ENCODE measurements at places on chromosomes 3 and 15.

DNA sequence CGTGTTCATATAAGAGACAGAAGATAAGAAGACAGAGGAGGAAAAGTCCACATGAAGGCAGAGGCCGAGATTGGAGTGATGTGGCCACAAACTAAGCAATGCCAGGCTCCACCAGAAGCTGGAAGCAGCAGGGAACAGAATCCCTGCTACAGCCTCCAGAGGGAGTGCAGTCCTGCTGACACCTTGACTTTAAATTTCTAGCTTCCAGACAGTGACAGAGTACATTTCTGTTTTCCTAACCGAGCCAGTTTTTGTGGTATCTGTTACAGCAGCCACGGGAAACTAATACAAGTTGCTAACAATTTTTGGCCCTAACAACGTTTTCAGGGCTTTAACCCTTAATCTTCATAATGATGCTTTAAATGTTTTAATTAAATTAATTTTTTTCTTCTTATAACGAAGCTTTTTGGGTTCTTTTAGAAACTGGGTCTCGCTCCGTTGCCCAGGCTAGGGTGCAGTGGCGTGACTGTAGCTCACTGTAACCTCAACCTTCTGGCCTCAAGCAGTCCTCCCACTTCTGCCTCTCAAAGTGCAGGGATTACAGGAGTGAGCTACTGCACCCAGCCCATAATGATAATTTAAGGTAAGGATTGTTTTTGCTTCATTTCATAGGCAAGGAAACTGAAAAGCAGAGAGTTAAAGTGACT lies 202.3 kb upstream of the PROK2 start:
- peak; percentile 37 for DNase-seq

- DNase-seq = no peak
Measured at GRCh38 chr15:77854980-77855379, 222.3 kb upstream of the LINGO1 start.

DNA sequence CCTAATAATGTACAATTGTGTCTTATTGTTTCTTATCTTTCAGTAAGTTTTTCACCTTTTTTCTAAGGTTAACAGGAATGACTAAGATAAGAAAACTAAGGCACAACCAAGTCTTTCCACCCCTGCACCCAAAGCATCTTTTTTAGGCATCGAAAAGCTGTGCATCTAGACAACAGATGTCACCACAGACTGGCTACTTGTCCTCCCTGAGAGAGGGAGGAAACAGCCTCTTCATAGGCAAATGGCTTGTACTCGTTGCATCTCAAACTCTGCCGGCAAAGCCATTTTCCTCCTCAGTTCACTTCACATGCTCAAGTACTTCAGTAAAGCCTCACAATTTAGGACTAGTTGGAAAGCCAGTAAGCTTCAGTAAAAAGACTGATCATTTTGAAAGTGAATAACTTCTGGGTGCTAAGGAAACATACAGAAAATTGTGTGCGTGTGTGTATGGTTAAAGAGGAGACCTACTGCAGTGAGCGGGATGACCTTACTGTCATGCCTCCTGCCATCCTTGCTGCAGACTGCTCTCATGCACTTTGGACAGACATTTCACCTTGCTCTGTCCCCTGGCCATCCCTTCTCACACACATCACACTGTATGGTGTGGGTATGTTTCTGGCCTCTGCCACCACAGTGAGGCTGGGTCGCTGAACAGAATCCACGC lies 36.5 kb upstream of the HACD2 start:
- no peak for DNase-seq

GRCh38 chr3:42078677-42079076 lies 12.5 kb upstream of the TRAK1 start:
- no peak for DNase-seq

GRCh38 chr3:64863226-64864212 lies 175.7 kb upstream of the ADAMTS9 start:
- DNase-seq = no peak

GRCh38 chr3:178260887-178261565 lies 275.2 kb upstream of the KCNMB2 start:
- no peak for DNase-seq

- no peak for DNase-seq
Measured at GRCh38 chr3:128353361-128353965, 113.2 kb downstream of the DNAJB8 start.

DNA sequence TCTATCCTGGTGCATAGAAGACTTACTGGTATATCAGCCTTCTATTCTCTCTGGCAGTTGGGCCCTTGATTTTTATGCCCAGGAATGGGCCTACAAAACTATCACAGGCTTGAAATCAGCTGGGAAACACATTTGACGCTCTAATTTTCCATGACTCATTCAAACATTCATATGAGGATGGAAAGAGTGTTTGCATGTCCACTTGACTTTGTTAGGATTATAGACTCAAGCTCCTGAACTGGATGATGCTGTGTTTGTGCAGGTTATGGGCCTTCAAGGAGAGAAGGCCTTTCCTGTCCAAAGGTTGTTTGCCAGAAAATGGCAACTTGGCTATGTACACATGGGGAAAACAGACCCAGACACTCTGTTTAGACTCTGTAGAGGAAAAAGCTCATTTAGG lies 219.9 kb downstream of the GAP43 start:
- DNase-seq = no peak

- no peak for DNase-seq
Measured at GRCh38 chr3:178420033-178420432, 116.2 kb upstream of the KCNMB2 start.

DNA sequence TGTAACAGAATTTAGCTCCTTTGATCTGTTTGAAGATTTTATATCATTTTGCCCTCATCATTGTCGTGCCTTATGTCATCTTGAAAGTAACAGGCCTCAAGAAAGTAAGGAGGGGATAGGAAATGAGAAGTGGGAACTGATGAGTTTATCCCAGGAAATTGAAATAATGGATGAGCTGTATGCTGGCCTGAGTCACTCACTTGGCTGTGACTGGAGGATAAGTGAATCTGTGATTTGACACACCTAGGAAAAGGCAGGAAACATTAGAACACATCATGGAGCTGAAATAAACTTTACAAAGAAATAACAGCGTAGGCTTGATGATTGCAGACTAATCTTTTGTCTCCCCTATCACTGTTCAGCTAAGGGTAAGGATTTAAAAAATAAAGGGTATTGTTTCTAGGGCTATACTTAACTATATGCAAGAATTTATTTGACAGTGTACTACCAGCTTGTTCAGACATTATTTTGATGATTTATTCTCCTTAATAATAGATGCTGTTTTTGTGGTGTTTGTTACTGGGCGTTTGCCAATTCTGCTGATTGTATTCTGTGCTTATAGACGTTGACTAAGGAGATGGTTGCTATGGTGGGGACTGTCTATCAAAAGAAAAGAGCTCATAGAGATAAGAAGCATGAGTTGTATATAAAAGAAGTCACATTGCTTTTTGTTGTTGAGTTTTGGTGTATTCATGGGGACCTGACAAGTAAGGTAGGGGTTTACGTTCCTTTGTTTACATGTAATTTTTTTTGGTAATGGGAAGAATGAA lies 105.6 kb upstream of the ROPN1 start:
- DNase-seq = peak; percentile 26

- peak; percentile 7 for DNase-seq
Measured at GRCh38 chr15:34808016-34808415, 12.7 kb upstream of the ACTC1 start.

DNA sequence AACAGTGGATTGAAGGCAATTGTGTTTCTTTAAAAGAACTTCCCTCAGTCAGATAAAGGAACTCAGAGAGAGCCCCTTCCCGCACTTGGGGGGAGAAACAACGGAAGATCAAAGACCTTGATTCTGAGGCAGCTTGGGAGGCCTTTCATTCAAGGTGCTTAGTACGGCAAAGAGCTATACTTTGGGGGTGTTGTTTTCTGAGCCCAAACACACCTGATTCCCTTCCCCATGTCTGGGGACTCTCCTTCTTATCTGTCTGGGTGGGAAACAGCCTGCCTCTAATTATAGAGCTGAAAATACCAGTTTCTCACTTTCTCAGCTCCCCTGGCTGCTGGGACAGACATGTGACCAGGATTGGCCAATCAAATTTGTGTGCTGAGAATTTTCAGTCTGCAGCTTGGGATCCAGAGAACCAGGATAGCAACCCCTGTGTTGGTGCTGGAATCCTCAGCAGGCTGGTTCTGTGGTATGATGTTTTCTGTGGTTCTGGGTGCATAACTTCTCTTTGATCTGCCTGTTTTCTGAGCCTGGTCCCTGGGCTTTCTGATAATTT lies 19.4 kb upstream of the IQCF6 start:
- DNase-seq = no peak

DNA sequence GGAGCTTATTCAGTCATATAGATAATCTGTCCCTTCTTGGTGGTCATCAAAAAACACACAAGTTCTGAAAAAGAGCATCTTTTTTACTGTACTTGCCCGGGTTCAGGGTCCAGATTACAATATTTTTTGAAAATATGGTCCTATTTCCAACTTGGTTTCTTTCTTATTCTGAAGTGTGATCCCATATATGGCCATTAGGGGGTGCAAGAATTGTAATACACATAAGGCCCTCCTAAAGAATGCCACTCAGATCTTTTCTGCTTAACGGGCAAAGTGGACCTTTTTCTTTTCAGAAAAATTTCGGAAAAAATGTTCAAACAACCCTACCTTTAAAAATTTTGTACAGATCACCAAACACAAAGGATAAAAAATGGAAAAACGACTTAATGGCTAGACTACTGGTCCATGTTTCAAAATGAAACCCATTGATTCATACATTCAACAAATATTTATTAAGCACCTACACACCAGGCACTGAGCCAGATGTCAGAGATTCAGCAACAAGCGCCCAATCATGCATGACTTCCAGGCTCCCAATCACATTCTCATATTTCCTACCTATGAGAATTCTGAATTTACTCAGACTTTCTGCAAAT lies 102.0 kb upstream of the MYRIP start:
- DNase-seq = peak; percentile 48

DNA sequence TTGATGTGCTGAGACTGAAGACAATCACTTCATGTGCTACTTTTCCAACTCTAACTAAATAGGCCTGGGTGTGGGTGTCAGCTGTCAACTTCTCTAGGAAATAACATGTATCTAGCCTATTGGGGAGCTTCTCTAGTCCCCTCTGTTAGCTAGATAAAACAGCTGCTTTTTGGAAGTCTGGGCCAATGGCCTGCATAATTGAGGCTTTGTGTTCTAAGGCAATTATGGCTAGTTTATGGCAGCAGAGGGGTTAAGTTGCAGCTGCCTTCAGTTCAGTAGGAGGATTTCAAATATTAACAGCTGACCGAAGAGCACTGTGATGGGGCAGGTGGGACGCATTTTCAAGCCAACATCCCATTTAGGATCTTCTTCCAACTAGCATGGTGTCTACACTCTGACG lies 6.4 kb downstream of the COL8A1 start:
- no peak for DNase-seq

DNA sequence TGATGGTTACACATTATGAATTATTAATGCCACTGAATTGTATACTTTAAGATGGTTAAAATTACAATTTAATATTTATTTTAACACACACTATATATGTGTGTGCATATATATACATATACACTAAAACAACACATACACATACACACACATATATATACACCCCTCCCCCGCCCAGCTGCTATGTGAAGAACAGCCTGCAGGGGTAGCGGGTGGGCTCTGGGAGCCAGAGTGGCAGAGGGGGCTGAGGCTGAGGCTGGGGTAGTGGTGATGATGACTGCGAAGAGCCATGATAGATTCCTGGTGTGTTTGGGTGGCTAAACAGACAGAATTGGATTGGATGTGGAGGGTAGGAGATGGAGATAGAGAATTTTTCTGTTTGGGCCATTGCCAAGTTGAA lies 39.4 kb upstream of the APEH start:
- no peak for DNase-seq

GRCh38 chr3:13135251-13135810 lies 62.1 kb upstream of the IQSEC1 start:
- DNase-seq = no peak

GRCh38 chr3:122258757-122259371 lies 66.2 kb upstream of the CSTA start:
- DNase-seq = peak; percentile 83

DNA sequence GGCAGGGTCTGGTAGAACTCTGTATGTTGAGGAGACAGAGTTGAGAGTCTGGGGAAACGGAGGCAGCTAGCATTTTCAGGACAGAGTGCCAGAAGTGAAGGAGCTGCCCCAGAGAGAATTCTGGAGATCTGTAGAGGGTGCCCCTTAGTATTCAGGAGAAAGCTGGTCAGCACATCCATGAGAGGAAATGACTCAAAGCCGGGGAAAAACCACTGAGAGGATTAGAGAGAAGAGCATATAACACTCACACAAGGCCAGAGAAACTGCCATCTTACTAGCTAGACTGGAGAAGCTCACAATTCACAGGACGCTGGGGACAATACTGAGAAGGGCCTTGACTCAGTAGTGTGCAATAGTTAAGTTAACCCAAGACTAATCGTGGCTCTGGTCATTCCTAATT lies 75.7 kb upstream of the DPPA4 start:
- DNase-seq = peak; percentile 46

- no peak for DNase-seq
Measured at GRCh38 chr15:70098153-70098460, 390 bp upstream of the TLE3 start.

GRCh38 chr3:109337393-109337792 lies at the start of gene DPPA4:
Gene DPPA4, minus strand, starts transcription at chr3:109337546. Its CDS starts 29 bp downstream, at chr3:109337517.
- no peak for DNase-seq

DNA sequence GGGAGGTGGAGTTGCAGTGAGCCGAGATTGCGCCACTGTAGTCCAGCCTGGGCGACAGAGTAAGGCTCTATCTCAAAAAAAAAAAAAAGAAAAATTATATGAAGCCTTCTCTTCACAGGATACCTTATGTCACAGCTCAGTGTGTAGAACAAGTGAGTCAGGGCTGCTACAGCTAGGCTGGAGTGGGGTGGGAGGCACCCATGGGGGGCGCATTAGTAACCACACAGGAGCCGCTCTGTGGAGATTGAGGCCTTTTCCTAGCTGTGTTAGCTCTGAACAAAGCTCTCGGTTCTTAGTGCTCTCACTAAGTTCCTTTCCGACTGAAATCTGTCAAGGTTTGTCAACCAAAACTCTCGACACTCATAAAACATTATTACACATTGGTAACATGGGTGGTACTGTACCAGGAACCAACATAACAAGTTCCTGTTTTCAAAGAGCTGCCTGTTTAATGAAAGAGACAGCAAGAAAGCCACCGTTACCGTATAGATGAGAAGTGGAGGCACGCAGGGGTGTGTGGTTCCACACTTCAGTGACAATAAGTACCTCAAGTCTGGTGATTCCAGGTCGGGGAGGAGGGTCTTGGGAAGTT lies 4.5 kb downstream of the LRRC31 start:
- DNase-seq = no peak

GRCh38 chr15:65309882-65310418 lies 5.5 kb downstream of the RNU5B-1 start:
- no peak for DNase-seq

DNA sequence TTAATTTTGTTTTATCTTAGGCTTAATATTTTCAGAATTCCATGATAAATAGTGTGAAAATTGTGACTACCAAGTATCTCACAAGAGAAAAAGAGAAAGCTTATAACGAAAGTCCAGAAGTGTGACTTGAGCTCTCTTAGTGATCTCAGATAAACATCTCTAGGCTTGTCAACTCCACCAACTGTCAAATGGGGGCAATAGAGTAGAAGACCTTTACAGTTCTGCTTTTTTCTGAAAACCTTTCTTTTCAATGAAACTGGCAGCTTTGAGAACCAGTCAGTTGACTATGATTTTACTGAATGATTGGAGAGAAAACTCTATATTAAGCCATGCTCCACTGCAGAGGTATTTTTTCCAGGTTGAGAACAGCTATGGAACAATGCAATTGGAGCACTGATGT lies 119.2 kb upstream of the TP63 start:
- DNase-seq = no peak

- no peak for DNase-seq
Measured at GRCh38 chr3:140765246-140765645, 87.4 kb downstream of the TRIM42 start.

Measured in RKO (cell line).